ENCODE measurements at places on chromosomes 2 and 18.

GRCh38 chr18:78619854-78620253, 359.8 kb upstream of the SALL3 start:
- DNase-seq, result no peak

DNA sequence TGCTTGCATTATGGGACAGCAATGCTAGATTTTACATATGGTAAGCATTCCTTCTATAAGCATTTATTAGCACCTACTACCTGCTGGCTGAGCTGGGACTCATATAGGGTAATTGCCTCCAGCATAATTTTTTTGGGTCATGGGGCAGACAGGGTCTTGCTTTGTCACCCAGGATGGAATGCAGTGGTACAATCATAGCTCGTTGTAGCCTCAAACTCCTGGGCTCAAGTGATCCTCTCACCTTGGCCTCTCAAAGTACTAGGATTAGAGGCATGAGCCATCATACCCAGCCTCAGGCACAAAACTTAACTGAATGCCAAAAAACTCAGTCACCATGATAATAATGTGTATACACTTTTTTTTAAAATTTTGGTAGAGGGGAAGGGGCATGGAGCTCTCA, 35.3 kb downstream of the TMEM237 start:
- DNase-seq, result no peak

DNA sequence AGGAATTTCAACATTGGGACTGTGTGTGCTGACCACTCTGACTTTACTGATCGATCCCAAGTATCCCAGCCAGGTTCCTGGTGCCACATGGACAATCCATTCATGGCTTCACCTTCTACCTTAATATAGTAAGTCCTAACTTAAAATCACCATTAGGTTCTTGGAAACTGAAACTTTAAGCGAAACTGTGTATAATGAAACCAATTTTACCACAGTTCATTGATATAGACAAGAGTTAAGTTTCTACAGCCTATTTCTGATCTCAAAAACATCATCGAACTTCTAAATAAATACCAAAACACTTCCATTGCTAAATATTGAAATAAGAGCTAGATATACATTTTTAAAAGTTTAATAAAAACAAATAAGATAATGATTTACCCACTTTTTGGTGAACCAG, 4.4 kb upstream of the EXOC6B start:
- no peak for DNase-seq

DNA sequence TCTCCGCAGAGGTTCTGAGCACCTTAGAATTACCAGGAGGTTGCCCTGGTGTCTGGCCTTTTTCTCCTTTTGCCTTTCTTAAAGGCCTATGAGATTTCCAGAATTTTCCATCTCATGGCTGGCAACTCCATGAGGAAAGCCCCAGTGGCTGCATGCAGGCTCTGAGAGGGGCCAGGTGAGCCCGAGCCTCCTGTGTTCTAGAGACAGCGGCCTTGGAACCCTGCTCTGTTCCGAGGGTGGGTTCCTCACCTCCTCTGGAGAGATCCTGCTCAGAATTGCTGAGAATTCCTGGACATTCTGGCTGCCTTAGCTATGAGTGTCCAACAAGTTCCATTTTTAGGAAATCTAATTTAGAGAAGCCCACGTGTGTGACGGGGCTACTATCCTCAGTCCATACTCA, 35.7 kb upstream of the HPCAL1 start:
- DNase-seq, result no peak

GRCh38 chr2:38279201-38279600, 97.9 kb downstream of the ATL2 start:
- no peak for DNase-seq

GRCh38 chr2:138649571-138649970, 130.6 kb downstream of the NXPH2 start:
- no peak for DNase-seq
